8988T (cell line): ENCODE measurements at places on chromosomes 13 and 19.

- no peak for DNase-seq
These were observed 18.7 kb downstream of the CACNG7 start for GRCh38 chr19:53927739-53928138.

GRCh38 chr13:85582890-85583289 is 216.3 kb downstream of the SLITRK6 start:
- DNase-seq = no peak

DNA sequence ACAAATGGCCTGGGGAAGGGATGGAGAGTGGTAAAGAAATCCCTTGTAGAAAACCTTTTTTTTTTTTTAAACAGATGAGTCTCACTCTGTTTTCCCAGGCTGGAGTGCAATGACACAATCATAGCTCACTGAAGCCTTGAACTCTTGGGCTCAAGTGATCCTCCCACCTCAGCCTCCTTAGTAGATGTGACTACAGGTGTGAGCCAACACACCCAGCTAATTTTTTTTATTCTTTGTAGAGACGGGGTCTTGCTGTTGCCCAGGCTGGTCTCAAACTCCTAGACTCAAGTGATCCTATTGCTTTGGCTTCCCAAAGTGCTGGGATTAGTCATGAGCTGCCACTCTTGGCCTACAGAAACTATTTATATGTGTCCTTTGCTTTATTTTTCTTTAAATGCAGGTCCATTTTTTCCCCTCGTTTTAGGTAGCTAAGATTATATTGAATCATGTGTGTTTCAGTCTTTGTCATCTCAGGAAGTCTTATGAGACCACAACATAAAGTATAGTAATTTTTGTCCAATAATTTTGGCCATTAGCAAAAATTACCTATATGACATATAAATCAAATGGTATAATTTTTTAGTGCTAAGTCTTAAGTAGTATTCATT is 10.5 kb downstream of the LPAR6 start:
- no peak for DNase-seq

DNA sequence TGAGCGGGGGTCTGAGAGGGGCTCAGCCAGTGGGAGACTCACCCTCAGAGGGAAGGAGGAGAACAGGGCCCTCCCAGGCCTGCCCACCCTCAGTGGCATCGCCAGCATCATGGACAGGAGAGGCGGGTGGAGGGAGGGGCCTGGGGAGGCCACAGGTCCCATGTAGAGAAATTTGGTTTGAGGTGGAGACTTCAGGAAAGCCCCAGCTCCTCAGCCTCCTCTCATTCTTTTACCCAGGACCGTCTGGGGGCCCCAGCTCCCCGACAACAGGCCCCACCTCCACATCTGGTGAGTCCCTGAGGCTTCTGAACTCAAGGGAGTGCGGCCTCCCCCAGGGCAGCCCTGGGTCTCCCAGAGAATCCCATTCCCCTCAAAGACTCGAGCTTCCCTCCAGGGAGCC is 3.1 kb downstream of the LILRB1 start:
- no peak for DNase-seq

GRCh38 chr19:41409288-41409687 is 11.7 kb downstream of the BCKDHA start:
- DNase-seq = no peak

DNA sequence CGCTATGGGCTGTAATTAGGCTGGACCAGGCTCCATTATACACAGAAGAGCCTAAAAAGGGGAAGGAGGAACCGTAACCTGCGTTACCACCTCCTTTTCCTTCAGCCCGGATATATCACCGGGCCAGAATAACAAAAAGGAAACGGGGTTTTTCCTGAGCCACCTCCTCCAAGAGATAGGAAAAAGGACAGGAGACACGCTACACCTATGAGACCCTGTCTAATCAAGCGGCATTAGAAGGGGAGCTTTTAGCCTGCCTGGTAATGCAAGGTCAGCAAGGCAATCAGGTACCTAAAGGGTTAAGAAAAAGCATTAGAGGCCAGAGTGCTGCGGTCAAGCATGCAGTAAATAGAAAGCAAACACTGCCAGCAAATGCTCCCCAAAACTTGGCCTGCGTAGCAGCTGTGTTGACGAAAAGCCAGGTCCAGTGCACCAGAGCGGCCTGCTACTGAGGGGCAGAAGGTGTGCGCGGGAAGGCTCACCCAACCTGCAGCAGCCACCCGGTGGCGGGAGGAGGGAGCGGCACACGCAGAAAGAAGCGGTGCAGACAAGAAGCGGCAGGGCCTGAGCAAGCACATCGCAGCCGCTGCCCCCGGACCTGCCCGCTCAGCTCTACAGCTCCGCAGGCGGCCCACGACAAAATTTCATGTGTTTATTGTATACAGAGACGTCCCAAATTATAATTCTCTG is 1466.1 kb downstream of the UQCRFS1 start:
- peak; percentile 22 for DNase-seq

GRCh38 chr13:47415048-47415447 is 518.2 kb upstream of the HTR2A start:
- no peak for DNase-seq

- no peak for DNase-seq
These were observed 343.7 kb downstream of the SPRY2 start for GRCh38 chr13:79997244-79997643.
